ENCODE measurements at places on chromosomes 7 and 10.

DNA sequence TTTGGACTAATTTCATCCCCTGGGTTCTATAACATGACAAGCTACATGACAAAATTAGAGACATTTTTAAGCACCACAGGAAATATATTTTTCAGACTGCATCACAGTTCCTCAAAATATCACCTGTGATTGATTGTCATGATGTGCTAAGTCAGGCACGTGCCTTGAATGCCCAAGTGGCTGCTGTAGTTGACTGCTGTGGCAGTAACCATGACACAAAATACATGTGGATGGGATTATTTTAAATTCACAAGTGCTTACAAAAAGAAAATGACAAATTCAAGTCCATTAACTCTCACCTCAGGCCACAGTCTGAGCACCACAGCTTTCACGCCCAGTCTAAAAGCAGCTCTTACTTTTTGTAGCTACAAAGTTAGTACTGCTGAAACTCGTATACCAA lies 45.5 kb downstream of the TNPO3 start:
- DNase-seq = no peak

GRCh38 chr7:158699341-158699740 lies 5.3 kb downstream of the NCAPG2 start:
- no peak for DNase-seq

DNA sequence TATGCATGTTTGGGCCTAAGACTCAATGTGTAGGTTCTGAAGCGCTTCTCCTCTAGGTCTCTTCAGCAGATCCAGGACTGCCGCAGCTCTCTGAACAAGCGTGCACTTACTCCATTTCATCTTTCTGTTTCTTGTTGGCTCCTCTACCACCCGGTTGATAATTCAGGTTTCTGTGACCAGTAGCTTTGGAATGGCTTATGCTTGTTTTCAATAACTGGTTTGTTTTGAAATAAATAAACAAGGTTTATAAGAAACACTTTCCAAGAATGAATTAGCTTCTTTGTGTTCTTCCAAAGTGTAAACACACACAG lies 1.5 kb downstream of the MDFIC start:
- DNase-seq = no peak

DNA sequence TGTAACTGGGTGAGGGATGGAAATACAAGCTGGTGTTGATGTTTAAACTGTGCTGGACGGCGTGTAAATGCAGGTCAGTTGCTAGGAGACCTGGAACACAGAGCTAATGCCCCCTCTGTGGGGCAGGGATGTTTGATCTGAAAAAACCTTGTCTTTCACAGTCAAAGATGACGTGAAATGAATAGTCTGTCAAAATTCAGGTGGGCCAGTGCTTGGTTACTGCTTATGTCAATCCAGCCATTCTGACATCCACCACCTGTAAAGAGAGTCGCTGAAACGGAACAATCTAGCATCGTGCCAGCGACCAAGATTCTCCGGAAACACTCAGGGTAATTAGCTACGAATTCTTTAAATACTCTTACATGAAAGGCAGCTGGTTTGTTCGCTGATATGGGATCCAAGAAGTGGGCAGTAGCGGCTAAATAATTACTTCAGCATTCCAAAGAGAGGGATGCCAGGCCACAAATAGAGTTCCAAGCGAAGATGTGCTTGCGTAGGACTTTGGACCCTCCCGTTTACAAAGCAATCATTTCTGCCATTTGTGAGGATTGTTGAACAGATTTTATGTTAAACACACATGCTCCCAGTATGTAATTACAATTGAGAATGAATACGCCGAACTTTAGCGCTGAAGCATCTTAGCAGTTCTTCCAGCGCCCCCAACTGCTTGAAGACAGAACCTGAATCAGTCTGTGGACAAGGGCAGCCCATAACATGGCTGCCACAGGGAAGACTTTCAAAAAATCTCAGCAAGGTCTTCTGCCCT lies 7.3 kb upstream of the ASB4 start:
- DNase-seq = no peak

GRCh38 chr10:17199351-17199804 lies 2.1 kb downstream of the TRDMT1 start:
- peak; percentile 62 for DNase-seq

GRCh38 chr7:158649279-158649678 lies 55.3 kb downstream of the NCAPG2 start:
- no peak for DNase-seq

DNA sequence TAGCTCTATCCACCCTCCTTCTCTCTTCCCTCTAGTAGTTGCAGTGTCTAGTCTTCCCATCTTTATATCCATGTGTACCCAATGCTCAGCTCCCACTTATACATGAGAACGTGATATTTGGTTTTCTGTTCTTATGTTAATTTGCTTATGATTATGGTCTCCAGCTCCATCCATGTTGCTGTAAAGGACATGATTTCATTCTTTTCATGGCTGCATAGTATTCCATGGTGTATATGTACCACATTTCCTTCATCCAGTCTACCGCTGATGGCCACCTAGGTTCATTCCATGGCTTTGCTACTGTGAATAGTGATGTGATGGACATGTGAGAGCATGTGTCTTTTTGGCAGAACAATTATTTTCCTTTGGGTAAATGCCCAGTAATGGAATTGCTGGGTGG lies 6.5 kb downstream of the PRSS2 start:
- DNase-seq = no peak

- peak; percentile 89 for DNase-seq
Observed at GRCh38 chr7:156949541-156950380, at the start of gene NOM1. NOM1 (plus strand) TSS chr7:156949712; CDS start chr7:156949738, 26 bp downstream.

- DNase-seq = no peak
Observed at GRCh38 chr7:110061387-110061786, 1029.5 kb upstream of the LRRN3 start.

- no peak for DNase-seq
Observed at GRCh38 chr10:118818621-118819221, 64.0 kb upstream of the CACUL1 start.

DNA sequence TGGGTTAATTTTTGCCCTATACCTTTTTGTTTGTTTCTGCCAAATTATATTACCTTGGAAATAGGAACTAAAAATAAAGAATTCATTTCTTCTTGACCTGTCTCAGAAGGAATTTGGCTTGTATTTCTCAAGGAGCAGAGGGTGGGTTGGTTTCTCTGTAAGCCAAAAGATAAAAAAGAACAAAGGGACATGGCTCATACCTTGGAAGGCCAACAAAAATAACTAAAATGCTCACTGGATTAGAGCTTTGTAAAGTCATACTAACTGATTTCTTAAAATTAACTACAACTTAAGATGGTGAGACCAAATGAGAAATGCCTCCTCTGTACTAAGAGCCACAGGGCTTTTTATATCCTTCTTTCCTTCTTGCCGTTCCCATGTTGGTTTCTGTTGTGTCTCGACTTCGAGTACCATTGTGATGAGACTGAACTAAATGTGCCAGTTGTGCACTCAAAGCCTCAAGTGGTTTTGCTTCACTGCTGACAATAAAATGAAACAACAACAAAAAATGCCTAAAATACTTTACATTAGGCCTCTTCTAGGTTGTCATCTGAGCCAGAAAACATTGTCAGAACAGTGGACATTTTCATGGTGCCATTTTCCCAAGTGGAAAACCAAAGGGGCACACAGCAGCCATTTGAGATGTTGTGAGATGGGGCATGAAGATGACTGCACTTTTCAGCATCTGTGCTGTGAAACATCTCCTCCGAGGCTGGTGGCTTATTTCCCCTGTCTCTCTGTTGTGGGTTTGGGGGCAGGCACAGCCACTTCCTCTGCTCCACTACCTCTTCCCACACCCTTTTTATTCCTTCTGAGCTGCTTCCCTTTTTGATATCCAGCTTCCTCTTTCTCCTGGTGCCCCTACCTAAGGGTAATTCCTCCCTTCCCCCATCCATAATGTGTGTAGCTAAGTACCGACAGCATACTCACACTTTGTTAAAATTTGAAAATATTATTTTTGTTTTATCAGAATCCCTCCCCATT lies 51.8 kb upstream of the AGR3 start:
- no peak for DNase-seq

- no peak for DNase-seq
Observed at GRCh38 chr7:95553939-95554338, 42.4 kb downstream of the PDK4 start.

GRCh38 chr10:71742301-71743088 lies 22.9 kb upstream of the C10orf105 start:
- no peak for DNase-seq

- DNase-seq = no peak
Observed at GRCh38 chr7:157088136-157088535, 50.6 kb upstream of the UBE3C start.

DNA sequence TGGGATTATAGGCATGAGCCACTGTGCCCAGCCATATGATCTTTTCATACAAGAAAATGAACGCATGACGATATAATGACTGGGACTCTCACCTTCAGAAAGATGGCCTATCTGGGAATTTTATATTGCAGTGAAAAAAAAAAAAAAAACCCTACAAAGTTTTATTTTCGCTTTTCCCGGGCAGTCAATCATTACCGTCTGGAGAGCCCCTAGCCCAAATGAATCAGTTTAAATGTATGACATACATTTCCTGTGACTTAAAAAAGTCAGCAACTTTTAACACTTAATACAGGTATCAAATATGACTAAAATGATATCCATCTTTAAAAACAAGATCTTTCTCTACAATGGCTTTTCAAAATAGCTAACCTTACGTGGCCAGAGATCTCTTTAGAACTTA lies 48.2 kb upstream of the NMT2 start:
- DNase-seq = no peak

- no peak for DNase-seq
Observed at GRCh38 chr7:8217200-8218068, 44.5 kb downstream of the ICA1 start.

- DNase-seq = peak; percentile 12
Observed at GRCh38 chr7:19920705-19921104, 147.3 kb upstream of the TMEM196 start.

GRCh38 chr7:55066524-55066923 lies 47.7 kb downstream of the EGFR start:
- DNase-seq = peak; percentile 30

DNA sequence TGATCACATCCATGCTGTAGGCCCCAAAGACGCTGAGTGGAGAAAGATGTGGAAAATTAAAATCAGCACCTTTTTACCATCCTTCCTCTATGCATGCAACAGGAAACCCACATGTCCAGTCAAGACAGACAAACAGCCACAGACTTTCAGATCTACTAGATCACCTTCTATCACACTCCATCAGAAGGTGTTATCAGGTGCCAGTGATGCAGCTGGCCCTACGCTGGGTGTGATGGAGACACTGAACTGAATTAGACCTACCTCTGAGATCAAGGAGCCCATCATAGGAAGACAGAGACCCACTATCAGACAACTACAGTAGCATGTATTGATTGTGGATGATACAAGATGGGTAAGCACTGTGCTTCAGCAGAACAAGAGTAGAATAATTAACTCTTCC lies 15.5 kb downstream of the CYP3A4 start:
- DNase-seq = no peak

DNA sequence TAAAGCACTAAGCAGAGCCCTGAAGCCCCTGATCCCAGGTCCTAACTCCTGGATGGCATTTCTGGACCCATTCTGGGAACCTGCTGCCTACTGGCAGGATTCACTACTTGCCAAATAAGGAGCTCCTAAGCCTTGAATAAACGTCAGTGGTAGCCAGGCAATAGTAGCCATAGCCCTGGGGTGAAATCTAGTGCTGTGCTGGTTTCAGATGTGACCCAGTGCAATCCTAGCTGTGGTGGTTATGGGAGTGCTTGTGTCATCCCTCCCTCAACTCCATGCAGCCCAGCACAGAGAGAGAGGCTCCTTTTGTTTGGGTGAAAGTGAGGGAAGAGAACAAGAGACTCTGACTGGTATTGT lies 43.7 kb downstream of the PCLO start:
- DNase-seq = peak; percentile 29

DNA sequence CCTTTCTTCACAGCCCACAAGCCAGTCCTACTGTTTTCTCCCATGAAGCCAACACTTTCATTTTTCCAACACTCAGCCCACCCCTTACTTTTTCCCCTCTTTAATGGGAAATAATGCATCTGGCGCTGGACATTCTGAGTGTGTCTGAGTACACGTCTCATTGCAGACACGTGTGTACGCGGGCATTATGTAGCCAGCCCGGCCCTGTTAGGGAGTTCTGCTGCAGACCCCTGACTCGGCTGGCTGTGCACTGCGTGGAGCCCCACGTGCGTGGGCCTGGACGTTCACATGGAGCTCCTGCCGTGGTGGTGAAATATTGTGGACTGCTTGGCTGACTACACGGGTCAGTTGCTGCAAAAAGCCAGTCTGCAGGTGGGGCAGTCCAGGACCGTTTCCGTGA lies 233.0 kb downstream of the ADARB2 start:
- no peak for DNase-seq

- DNase-seq = no peak
Observed at GRCh38 chr10:78171633-78172400, 138.2 kb downstream of the RPS24 start.

- DNase-seq = no peak
Observed at GRCh38 chr10:8275911-8276310, 221.4 kb downstream of the GATA3 start.

- DNase-seq = no peak
Observed at GRCh38 chr10:12637649-12638048, 288.3 kb downstream of the CAMK1D start.

DNA sequence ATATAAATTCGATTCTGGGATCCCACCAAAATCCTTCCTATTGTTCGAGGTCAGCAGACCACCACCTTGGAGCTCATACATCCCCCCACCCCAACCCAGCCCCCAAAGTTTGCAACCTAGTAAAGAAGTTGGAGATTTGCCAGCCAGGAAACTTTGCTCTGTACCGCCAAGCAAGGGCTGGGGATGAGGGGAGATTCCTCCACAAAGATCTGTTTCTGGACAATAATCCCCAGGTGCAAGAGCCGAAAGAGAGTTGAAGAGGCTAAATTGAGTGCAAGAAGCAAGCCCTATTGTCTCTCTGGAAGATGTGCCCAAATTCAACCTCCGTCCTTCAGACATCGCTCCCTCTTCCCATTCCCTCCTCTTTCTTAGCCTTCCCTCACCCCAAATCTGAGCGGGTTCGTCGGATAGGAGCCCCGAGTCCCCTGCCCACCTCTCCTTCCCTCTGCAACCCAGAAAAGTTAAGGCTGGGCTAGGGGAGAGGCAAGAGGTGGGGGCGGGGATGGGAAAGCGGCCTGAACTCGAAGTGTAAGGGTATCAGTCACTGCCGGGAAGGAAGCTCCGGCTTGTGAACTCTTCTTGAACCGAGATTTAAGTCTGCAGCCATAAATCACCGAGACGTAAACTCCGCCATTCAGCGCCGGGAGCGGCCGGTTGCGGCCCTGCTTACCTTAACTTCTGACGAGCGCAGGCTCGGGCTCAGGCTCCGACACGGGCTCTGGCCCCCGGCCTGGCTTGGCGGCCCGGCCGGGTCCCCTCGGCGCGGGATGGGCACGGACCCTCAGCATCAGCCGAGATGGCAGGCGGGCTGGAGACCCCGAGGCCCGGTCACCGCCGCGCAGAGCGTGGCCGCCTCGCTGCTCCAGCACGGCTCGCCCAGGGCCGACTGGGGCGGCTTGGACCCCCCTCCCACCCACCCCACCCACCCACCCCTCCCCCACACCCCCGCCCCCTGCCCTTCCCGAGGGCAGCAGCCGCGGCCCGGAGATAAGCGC lies 10.8 kb upstream of the HOXA2 start:
- DNase-seq = peak; percentile 93

DNA sequence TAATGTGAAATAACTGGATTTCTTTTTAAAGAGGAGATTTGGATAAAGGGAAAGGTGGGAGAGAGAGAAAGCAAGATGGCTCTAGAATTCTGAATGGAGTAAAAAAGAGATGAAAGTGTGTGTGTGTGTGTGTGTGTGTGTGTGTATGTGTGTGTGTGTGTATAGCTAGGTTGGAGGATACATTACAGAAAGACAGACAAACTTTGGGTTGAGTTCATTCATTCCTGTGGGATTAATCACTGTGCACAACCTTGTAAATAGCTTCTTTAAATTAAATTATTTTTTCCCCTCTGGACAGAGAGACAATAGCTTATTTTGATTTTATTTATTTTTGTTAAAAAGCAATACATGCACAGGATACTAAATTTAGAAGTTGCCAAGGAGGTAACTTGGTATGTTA lies 7.5 kb downstream of the ASB4 start:
- no peak for DNase-seq
